ENCODE measurements at places on chromosomes 1 and 21. TPM values are rescaled to one million over a fixed set of nuclear protein-coding genes. Genes with fewer than 3 reads are reported as not detected.

GRCh38 chr1:201065686-201066085, 42.2 kb upstream of the KIF21B start:
- DNase-seq: no peak

The C1QA gene
- 238 TPM for total RNA-seq

The KLHDC8A gene
- total RNA-seq: not detected

The CSF1 gene
- 33.8 TPM for total RNA-seq

- no peak for DNase-seq
Measured at GRCh38 chr21:45431781-45432572, 27.0 kb downstream of the COL18A1 start.
